CD4-positive, alpha-beta memory T cell (primary cell): ENCODE measurements at places on chromosomes 7 and 10. TPM values are rescaled to one million over a fixed set of nuclear protein-coding genes. Genes with fewer than 3 reads are reported as not detected.

Gene SEC24C
- 127 TPM for total RNA-seq

DNA sequence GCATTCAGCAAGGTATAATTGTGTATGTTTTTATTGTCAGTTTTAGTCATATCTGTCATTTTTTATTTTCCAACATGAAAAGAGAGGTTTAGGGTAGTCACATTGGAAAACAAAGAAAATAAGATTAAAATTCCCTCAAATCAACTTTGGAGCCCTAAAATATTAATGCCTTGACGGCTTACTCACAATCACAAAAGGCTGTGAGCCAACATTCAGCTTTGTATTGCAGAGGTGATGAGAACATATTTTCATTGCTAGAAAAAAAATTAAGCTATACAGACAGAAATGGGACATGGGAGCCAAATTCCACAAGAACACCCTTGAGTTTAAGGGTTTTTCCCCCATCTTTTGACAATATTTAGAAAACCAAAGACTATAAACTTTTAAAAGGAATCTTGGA, 30.2 kb downstream of the CALD1 start:
- DNase-seq, result no peak

DNA sequence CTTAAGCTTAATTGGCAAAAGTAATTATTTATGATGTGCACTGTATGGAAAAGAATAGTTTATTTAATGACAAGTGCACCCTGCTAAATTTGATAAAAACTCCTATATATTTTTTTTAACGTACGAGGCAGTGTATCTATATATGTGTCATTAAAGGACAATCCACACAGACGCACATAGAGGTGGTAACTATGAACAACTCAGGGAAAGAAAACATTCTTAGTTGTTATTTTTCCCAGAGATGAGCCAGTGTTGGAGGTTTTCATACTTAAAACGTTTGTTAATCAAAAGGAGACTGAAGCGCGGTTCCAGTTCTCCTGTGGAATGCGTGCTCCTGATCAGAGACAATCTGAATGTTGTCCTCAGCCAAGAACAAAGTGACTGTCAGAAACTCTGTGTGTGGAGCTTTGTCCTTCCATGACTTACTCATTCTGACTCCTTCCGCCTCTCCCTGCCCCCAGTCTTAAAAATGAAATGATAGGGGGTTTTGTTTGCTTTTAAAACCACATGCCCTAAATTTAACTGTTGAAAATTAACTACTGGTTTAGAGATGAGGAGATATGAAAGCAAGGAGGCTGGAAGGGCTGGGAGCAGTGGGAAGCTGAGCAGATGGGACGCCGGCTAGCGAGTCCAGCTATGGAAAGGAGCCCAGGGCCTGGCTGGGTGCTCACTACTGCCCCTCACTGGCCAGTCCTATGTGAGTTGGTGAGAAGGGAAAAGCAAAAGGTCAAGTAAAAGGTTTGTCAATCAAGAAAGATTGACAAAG, 99.6 kb downstream of the SVIL start:
- no peak for DNase-seq

Gene EGR2
- total RNA-seq, result 2.2 TPM

GRCh38 chr7:156473476-156474240, 166.9 kb upstream of the RNF32 start:
- no peak for DNase-seq

Gene KAZALD1
- total RNA-seq, result not detected
